Endothelial cell of coronary artery (primary cell): ENCODE measurements at places on chromosomes 2 and 18. TPM values are rescaled to one million over a fixed set of nuclear protein-coding genes. Genes with fewer than 3 reads are reported as not detected.

NRBP1 gene
- 107 and 112 TPM in 2 replicates for total RNA-seq

PCARE gene
- under 0.01 TPM in 1 of 2 replicates, not detected in the other for total RNA-seq

UGT1A10 gene
- total RNA-seq, result not detected in 2 replicates

B3GNT7 gene
- total RNA-seq, result 0.09 TPM in 2 replicates

ASB1 gene
- 12.3 and 30.5 TPM in 2 replicates for total RNA-seq
